ENCODE measurements at places on chromosomes 3 and 15. TPM values are rescaled to one million over a fixed set of nuclear protein-coding genes. Genes with fewer than 3 reads are reported as not detected.
A peak's percentile ranks its signal among the peaks of the same experiment; 100 is the strongest.

The CFAP92 gene
- 1.7 TPM for total RNA-seq

The SLITRK3 gene
- 0.06 TPM for total RNA-seq

GRCh38 chr3:155076888-155077287 is 3.2 kb upstream of the MME start:
- H3K27ac ChIP-seq = no peak overlapping the region
- DNase-seq = no peak
- H3K27me3 ChIP-seq = peaks cover 41% of the 10 kb centered on the region
- no peaks in the 10 kb centered on the region for H3K36me3 ChIP-seq

- DNase-seq = peak; percentile 96
- peak overlapping the region; percentile 89 for H3K27ac ChIP-seq
- H3K4me1 ChIP-seq = peaks cover 36% of the 10 kb centered on the region
- H3K27me3 ChIP-seq = no peaks in the 10 kb centered on the region
- peaks cover 5% of the 10 kb centered on the region for H3K36me3 ChIP-seq
Measured at GRCh38 chr3:184320104-184320445, 5.7 kb downstream of the EIF4G1 start.

DNA sequence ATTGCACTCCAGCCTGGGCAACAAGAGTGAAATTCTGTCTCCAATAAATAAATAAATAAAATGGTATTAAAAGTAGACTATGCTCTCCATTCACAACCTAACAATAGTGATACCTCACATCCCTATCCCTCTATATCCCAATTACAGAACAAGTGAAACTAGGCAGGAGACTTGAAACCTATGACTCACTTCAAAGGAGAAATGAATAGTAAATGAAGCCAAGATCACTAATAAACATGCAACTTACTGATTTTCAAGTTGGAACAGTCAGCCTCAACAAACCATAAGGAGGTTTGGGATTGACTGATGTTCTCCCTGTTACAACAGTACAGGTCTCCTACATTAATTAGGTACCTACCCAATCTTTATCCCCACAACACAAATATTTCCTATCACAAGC is 103.4 kb downstream of the GSK3B start:
- H3K27ac ChIP-seq = no peak overlapping the region
- no peaks in the 10 kb centered on the region for H3K36me3 ChIP-seq
- H3K4me3 ChIP-seq = no peak overlapping the region
- H3K4me1 ChIP-seq = peaks cover 27% of the 10 kb centered on the region
- no peaks in the 10 kb centered on the region for H3K27me3 ChIP-seq

The PHLDB2 gene
- total RNA-seq = 38.0 TPM

- no peak overlapping the region for H3K27ac ChIP-seq
- no peaks in the 10 kb centered on the region for H3K36me3 ChIP-seq
- no peak for DNase-seq
- no peaks in the 10 kb centered on the region for H3K4me1 ChIP-seq
- H3K27me3 ChIP-seq = peaks cover 10% of the 10 kb centered on the region
- no peak overlapping the region for H3K4me3 ChIP-seq
Measured at GRCh38 chr3:127214975-127215374, 22.0 kb downstream of the PRR23E start.

DNA sequence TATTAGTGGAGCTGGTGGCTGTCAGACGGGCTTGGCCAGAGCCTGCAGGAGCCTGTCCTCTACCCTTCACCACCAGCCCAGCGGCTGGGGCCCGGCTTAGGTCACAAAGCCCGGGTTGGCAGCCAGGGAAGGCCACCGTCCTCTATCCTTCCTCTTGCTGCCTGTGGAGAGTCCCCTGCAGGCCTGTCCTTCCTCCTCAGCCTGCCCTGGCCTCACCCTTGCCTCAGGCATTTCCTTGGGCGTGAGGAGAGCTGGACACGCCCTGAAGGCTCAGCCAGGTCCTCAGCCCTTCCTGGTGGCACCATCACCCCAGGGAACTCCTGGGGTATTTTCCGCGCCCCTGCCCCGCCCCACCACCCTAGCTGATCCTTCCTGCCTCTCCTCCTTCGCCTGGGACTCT is 7.7 kb downstream of the CHAC1 start:
- H3K27ac ChIP-seq = no peak overlapping the region
- peaks cover 9% of the 10 kb centered on the region for H3K4me1 ChIP-seq
- H3K36me3 ChIP-seq = no peaks in the 10 kb centered on the region
- no peak for DNase-seq
- no peak overlapping the region for H3K4me3 ChIP-seq
- no peaks in the 10 kb centered on the region for H3K27me3 ChIP-seq

DNA sequence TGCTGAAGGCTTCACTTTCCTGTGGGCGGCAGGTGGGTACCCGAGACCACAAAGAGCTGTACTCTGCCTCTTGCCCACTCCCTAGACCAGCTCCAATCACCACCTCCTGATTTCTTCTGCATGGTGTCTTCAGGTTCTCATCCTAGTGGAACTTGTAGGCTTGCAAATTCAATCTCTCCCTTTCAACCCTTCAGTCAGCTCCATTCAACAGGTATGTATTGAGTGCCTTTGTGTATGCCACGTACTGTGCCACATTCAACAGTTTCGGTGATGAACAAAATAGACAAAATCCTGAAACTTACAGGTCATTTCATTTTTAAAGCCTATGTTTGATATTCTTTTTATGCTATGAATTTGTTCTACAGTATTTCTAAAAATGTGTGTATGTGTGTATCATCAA is 5.4 kb upstream of the CLDN11 start:
- no peak overlapping the region for H3K27ac ChIP-seq
- H3K4me3 ChIP-seq = no peak overlapping the region
- H3K36me3 ChIP-seq = no peaks in the 10 kb centered on the region
- no peak for DNase-seq
- H3K27me3 ChIP-seq = peaks cover 15% of the 10 kb centered on the region

DNA sequence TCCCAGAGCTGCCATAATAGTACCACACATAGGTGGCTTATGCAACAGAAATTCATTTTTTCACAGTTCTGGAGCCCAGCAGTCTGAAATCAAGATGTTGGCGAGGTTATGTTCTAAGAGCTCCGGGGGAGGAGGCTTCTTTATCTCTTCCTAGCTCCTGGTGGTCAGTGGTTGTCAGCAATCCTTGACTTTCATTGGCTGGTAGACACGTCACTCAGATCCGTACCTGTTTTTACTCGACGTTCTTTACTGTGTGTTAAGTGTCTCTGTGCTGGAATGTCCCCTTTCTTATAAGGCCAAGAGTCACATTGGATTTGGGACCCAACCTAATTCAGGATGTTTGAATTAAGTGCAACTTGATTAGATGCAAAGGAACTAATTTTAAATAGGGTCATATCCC is 218.5 kb upstream of the CNTN3 start:
- no peak overlapping the region for H3K4me3 ChIP-seq
- H3K27me3 ChIP-seq = no peaks in the 10 kb centered on the region
- H3K27ac ChIP-seq = no peak overlapping the region
- H3K4me1 ChIP-seq = no peaks in the 10 kb centered on the region
- H3K36me3 ChIP-seq = no peaks in the 10 kb centered on the region

The SPATA12 gene
- total RNA-seq = 0.17 TPM

GRCh38 chr3:24110051-24110450 is 165.0 kb downstream of the NR1D2 start:
- H3K27ac ChIP-seq = no peak overlapping the region
- no peaks in the 10 kb centered on the region for H3K36me3 ChIP-seq
- DNase-seq = no peak
- no peaks in the 10 kb centered on the region for H3K4me1 ChIP-seq
- no peaks in the 10 kb centered on the region for H3K27me3 ChIP-seq

- DNase-seq = no peak
Measured at GRCh38 chr15:49801796-49802195, 180.9 kb downstream of the DTWD1 start.

DNA sequence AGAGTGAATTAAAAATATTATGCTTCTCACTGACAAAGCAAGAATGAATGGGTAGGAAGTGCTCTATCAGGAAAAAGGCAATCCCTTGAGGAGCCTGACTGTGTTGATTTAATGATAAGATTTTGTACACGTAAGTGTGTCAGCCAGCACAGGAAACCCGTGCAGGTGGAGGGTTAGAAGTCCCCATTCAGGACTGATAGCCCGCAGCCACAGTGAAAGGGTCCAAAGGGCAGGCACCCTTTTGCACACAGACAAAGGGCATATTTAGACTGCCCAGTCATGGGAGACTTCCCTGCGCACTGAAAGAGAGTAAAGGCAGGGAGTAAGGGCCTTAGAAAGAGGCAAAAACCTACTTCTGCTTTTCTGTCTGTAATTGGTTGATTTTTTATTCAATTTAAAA is 26.4 kb upstream of the SKIL start:
- no peak overlapping the region for H3K4me3 ChIP-seq
- H3K27me3 ChIP-seq = no peaks in the 10 kb centered on the region

GRCh38 chr3:25000971-25001591 is 427.0 kb upstream of the RARB start:
- H3K27me3 ChIP-seq = no peaks in the 10 kb centered on the region
- peak; percentile 52 for DNase-seq
- no peaks in the 10 kb centered on the region for H3K4me1 ChIP-seq
- no peak overlapping the region for H3K27ac ChIP-seq
- no peaks in the 10 kb centered on the region for H3K36me3 ChIP-seq

- no peaks in the 10 kb centered on the region for H3K27me3 ChIP-seq
- H3K4me1 ChIP-seq = no peaks in the 10 kb centered on the region
- no peak for DNase-seq
- no peak overlapping the region for H3K4me3 ChIP-seq
Measured at GRCh38 chr3:152234657-152235375, 33.9 kb upstream of the MBNL1 start.

The C3orf49 gene
- total RNA-seq = not detected

GRCh38 chr3:169133178-169134161 is 530.0 kb downstream of the MECOM start:
- no peak for DNase-seq
- H3K4me1 ChIP-seq = no peaks in the 10 kb centered on the region
- no peaks in the 10 kb centered on the region for H3K36me3 ChIP-seq
- H3K27ac ChIP-seq = peak overlapping the region; percentile 52
- H3K27me3 ChIP-seq = no peaks in the 10 kb centered on the region
- no peak overlapping the region for H3K4me3 ChIP-seq

The GHRL gene
- total RNA-seq = 0.17 TPM

GRCh38 chr15:44075535-44075934 is 119.5 kb downstream of the FRMD5 start:
- H3K36me3 ChIP-seq = no peaks in the 10 kb centered on the region
- H3K4me3 ChIP-seq = no peak overlapping the region
- H3K27me3 ChIP-seq = no peaks in the 10 kb centered on the region
- no peaks in the 10 kb centered on the region for H3K4me1 ChIP-seq
- DNase-seq = no peak

The GOLGA6B gene
- total RNA-seq = not detected

The TF gene
- total RNA-seq = 2.1 TPM

All from left lung (tissue), 14 donors.